Naive thymus-derived CD8-positive, alpha-beta T cell (primary cell): ENCODE measurements at places on chromosomes 12 and 14. TPM values are rescaled to one million over a fixed set of nuclear protein-coding genes. Genes with fewer than 3 reads are reported as not detected.

The OTUB2 gene
- 0.22 TPM for total RNA-seq

The TMEM121 gene
- 5.5 TPM for total RNA-seq

GRCh38 chr14:54362089-54362504 lies 34.7 kb upstream of the CDKN3 start:
- no peaks in the 10 kb centered on the region for H3K36me3 ChIP-seq
- DNase-seq: no peak
- H3K27me3 ChIP-seq: peaks cover 9% of the 10 kb centered on the region
- H3K4me3 ChIP-seq: no peak overlapping the region
- H3K4me1 ChIP-seq: peaks cover 3% of the 10 kb centered on the region

DNA sequence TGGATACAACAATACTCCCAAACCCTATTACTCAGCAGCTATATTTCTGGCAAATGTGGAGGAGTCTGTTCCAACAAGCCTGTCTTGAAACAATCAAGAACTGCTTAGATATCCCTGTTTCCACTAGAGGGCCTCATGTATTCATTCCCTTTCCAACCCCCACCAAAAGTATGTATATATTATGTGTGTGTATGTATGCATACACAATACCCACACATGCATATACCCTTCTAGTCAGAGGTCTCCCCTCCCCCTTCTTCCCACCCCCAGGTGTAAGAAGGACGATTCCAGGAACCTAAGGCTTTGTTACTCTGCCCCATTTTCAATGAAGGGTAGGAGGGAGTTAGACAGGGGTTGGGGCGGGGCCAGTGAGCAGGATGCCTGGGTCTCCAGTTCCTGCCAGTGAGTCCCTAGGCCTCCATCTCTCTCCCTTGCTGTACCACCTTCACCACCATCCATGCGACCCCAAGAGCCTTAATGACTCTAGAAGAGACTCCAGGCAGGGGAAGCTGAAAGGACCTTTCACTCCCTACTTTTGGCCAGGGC lies at the start of gene DGKA:
Gene DGKA (plus strand): TSS at position 392 of the 546 bp plus-strand sequence. CDS start 5,342 bp downstream, outside the sequence.
- peaks cover 55% of the 10 kb centered on the region for H3K4me1 ChIP-seq
- DNase-seq: peak; percentile 74

- H3K27me3 ChIP-seq: peaks cover 16% of the 10 kb centered on the region
- no peak overlapping the region for H3K27ac ChIP-seq
- H3K4me3 ChIP-seq: no peak overlapping the region
- no peak for DNase-seq
These were observed 116.3 kb upstream of the VASH1 start for GRCh38 chr14:76644855-76645518.
